ENCODE measurements at places on chromosomes 16 and 17.

- no peak for DNase-seq
These were observed 34.5 kb downstream of the PSME3IP1 start for GRCh38 chr16:57151369-57151768.

- no peak for DNase-seq
These were observed 6.8 kb downstream of the CDK5R1 start for GRCh38 chr17:32493571-32493970.

DNA sequence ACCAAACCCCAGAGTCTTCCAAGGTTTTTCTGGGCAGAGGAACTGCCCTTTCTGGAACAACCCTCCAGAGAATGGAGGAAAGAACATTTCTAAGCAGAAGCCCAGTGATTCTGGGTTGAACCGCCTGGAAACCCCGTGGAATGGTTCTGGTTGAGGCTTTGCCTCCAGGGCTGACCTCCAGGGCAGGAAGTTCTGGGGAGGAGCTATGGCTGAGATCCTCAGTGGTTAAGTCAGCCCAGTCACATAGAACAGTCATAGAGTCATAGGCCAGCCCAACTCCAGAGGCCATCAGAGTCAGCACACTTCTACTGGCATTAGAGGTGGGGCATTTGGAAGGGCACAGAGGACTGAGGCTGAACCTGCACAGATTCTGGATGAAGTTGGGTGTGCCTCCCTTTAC, 65.9 kb downstream of the SPACA3 start:
- DNase-seq, result no peak

- no peak for DNase-seq
These were observed 153.5 kb upstream of the CIBAR2 start for GRCh38 chr16:85265810-85266209.

DNA sequence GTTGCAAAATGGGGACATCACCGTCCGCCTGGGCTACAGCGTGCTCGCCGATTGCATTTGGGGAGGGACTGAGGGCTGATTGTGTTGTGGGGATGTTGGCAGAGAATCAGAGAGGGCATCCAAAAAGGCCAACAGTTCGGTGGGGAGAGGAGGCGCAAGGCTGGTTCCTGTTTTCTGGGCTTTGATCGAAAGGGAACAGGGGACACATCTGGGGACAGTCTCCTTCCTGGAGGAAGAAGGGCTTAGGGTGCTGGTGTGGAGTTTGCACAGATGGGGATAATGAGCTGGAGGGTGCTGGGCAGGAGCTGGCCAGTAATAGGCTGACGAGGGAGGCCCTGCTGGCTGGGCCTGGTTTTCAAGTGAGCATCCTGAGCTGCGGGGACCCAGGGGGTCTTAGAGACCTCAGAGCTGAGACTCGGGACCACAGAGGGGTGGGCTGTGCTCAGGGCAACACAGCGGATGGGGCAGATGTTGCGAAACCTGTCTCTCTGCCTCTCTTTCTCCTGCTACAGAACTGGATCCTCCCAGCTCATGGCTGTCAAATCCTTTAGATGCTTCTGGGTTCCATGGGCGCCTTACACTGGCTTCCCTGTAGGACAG, 288.7 kb downstream of the SEC14L1 start:
- DNase-seq, result no peak

DNA sequence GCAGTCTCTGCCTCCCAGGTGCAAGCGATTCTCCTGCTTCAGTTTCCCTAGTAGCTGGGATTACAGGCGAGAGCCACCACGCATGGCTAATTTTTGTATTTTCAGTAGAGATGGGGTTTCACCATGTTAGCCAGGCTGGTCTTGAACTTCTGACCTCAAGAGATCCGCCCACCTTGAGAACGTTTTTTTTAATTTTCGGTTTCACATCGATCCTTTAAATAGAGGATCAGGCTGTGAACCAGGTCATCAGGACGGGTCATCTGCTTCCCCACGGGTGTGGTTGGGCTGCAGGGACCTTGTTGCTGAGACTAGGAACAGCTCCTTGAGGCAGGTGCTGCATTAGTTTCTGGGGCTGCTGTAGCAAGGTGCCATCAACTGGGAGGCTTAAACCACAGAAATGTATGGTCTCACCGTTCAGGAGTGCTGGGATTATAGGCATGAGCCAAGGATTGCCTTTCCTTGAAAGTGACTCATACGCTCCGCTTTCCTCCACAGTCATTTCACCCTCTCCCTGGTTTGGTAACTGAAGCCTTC, 7.9 kb upstream of the NAGPA start:
- no peak for DNase-seq
